ENCODE measurements at places on chromosomes 6 and 20. TPM values are rescaled to one million over a fixed set of nuclear protein-coding genes. Genes with fewer than 3 reads are reported as not detected.

MYH7B gene
- total RNA-seq, result 1.5 TPM

SSTR4 gene
- not detected for total RNA-seq

DNA sequence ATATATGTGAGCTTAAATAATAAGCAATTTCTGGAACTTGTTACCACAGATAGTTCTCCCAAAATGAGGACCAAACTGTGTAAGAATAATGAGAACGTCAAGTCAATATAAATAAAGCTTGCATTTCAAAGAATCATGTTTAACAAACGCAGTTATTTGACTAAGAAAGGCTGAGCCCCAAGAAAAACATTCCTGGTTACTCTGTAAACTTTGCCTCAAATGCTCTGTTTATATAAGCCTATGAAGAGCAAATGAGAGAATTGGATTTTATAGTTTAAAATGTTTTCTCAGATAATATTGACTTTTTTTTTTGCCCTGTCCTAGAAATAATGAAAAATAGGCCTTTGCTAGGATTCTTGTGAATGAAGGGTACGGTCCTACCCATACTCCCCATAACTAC lies 81.3 kb downstream of the C6orf52 start:
- DNase-seq, result no peak

- DNase-seq, result no peak
Observed at GRCh38 chr6:20946022-20946421, 411.8 kb downstream of the CDKAL1 start.

SLC17A2 gene
- total RNA-seq, result not detected

DNA sequence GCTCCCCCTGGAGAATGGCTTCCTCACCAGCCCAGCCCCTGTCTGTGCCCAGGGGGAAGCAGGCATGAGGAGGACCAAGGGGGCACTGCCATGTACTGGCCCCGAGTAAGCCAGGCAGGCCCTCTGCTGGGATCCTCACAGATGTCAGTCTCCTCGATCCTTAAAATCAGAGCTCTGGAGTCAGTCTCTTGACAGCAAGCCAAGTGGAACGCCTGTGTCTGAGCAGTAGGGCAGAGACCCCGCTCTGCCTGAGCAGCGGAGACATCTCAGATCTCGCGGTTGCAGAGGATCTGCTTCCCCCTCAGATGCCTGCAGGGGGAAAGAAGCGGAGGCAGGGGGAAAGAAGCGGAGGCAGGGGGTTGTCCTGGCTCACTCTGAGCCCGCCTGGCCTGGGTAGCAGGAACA lies 92.6 kb downstream of the SNX5 start:
- DNase-seq, result no peak

- no peak for DNase-seq
Observed at GRCh38 chr6:163735076-163735475, 320.6 kb downstream of the QKI start.

EYA4 gene
- total RNA-seq, result not detected

ESR1 gene
- not detected for total RNA-seq

DNA sequence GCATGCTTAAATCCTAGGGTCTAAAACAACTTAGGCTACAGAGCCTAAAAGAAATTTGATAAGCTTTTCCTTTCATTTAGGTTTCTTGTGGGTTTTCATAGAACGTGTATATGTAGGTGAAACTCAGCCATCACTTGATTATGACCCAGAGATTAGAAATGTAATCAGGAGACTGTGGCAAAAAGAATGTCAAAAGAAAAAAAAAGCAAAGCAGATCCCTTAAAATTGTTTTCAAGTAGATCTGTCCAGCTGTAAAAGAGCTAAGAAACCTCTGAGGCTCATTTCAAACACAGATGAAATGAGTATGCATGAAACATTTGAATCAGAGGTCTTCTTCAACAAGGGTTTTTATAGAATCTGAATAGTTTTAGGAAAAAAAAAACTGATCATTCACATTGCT lies 341.3 kb upstream of the PRDM1 start:
- DNase-seq, result no peak

DNA sequence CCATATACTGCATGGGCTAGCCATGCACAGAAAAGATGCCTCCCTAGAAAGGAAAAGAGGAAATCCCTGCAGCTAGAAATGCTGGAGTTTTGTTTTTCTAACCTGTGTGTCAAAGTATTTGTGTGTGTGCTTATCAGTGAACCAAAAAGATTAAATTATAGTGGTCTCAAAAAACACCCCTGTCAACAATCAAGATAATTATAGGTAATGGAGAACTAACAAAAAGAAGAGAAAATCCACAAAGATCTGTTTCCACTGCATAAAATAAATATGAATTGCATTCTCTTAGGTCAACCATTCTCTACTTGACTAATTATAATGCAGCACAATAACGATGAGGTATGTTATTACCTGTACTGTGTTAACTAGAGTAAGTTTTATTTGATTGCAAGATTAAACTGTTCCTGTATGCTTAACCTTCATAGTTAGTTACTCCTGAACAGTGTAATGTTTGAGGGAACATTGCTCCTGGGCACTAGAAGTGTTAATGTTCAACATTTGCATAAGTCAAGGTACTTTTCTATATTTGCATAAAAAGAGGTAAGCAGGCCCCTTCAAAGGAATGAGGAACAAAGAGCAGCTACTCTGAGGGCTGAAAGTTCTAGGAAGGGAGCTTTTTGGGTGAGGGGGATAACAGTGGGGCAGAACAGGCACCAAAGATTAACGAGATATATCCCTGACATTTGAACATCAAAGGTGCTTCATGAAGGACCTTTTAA lies 212.1 kb downstream of the BTBD9 start:
- DNase-seq, result no peak

- DNase-seq, result no peak
Observed at GRCh38 chr20:50313827-50314677, 123.4 kb downstream of the CEBPB start.

PBOV1 gene
- not detected for total RNA-seq

GRCh38 chr20:35297740-35298139 lies 5.5 kb upstream of the FAM83C start:
- DNase-seq, result no peak

VGLL2 gene
- not detected for total RNA-seq

DNAH8 gene
- total RNA-seq, result not detected

- no peak for DNase-seq
Observed at GRCh38 chr20:23241416-23241815, 109.2 kb upstream of the NXT1 start.

DNA sequence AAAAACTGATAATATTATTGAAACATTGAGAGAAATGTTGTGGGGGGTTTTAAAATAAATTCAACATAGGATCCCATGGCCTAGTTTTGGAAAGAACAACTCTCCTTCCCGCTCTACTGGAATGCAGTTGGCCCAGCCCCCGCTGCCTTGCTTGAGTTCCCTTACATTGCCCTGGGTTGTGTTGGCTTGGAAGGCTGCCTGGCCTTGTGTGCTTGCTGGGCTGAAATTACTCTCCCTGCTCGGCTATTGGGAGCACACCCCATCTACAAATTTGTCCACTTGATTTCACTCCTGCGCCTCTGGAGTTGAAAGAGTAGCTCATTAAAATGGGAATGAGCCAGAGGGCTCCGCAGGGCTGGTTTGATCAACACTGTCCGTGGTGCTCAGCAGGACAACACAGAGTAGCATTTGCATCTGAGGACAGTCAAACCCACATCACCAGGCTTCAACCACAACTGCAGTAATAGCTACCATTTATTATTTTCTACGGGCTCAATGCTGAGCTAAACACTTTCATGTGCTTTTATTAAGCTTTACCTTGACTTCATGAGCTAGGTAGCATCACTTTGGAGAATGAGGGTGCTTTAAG lies 35.2 kb downstream of the DOK5 start:
- no peak for DNase-seq

GRCh38 chr20:46551522-46552381 lies 1.3 kb upstream of the OCSTAMP start:
- DNase-seq, result no peak

LY6G6D gene
- not detected for total RNA-seq

C20orf144 gene
- not detected for total RNA-seq

TCF21 gene
- not detected for total RNA-seq

GRCh38 chr20:3765171-3765882 lies 2.2 kb downstream of the ADISSP start:
- DNase-seq, result no peak

DNA sequence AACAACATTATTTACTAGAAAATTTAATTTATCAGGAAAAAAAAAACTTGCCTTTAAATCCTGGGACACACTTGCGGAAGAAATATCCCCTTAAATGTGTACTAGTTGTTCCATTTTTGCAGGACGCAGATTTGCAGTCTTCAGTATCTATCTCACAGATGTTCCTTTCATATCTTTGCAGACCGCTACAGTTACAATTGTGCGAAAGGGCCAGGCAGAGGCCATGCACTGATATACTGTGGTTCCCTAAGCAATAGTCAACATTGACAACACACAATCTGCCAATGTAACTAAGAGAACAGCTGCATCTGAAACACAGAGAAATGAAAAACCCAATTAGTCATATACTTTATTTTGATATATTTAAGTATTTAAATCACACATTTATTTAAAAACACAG lies 411.2 kb downstream of the EYS start:
- DNase-seq, result no peak

DNA sequence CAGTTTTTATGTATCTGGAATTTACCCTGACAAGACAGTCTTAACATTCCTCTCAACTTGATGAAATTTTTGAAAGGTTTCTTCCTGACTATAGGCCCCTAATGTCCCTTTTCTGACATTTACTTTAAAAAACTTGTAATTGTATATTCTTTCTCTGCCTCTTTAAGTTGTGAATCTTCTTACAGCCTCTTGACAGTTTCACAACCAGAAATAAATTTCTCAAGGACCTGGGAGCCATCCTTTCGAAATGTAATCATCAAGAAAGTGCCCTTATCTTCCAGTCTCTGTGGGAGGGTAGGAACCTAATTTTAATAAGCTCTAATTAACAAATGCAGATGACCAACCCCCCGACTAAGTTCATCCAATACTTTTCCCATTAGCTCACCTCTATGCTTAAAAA lies 403.6 kb upstream of the GJE1 start:
- no peak for DNase-seq

- DNase-seq, result no peak
Observed at GRCh38 chr6:106746652-106747051, 117.3 kb downstream of the QRSL1 start.

DNA sequence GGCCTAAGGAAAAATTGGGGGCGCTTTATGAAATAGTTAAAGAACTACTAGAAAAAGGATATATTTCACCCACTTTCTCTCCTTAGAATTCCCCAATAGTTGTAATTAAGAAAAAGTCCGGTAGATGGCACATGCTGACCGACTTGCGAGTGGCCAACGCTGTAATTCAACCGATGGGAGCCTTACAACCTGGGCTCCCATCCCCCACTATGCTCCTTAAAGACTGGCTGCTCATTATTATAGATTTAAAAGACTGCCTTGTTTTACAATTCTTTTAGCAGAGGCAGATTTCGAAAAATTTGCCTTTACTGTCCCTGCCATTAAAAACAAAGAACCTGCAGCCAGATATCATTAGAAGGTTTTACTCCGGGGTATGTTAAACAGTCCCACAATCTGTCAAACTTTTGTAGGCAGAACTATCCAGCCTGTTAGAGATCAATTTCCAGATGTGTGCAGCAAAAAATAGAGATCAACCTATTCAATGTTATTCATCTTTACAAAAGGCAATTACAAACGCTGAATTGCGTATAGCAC lies 58.5 kb upstream of the PRSS16 start:
- peak; percentile 46 for DNase-seq

PAX1 gene
- total RNA-seq, result not detected

DNA sequence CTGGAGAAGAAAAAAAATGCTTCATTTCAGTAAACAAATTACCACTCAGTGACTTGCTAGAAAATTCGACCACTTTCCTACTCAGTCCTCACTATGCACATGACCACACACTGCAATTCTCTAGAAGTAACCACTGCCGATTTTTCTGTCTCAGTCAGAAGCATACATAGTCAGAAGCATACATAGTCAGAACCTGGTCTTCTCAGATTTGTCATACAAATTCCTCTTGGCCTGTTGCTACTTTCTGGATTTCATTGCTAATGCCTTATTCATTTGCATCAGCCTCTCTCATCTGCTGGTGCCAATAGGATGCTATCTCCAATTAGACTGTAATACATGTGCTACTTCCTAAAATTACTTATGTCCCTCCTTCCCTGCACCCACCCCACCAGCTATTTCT lies 10.2 kb upstream of the KIF16B start:
- no peak for DNase-seq

GRCh38 chr6:20056350-20056992 lies 155.8 kb downstream of the MBOAT1 start:
- no peak for DNase-seq

HLA-DQA2 gene
- total RNA-seq, result not detected

DNA sequence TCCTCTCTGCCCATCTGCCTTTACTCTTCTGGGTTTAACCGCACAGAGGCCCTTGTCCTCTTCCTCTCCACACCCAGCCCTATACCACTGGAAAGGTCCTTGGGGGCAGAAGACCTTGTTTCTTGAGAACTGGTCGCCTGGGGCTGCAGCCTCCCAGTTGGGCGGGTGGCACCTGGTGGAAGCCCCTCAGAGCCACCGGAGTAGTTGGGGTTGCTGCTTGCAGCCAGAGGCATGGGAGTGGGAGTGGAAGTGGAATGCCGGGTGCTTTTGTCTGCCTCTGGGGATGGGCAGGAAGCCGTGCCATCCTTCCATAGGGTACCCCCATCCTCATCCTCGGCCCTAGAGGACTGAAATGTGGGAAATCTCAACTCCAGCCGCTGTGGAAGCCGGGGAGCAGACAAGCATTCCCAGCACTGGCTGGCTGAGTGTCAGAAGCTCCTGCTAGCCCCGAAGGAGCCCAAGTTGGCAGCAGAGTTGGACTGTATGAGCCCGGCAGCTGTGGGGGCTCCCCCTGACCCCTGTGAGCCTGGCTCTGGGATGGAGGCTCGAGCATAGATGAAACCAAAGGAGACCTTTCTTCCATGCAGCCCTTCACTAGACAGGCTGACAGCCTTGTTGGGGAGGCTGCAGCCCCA lies 1.2 kb downstream of the VSTM2L start:
- no peak for DNase-seq

GRCh38 chr6:154543628-154544027 lies 33.1 kb upstream of the CNKSR3 start:
- DNase-seq, result no peak

SEMG1 gene
- not detected for total RNA-seq

GRCh38 chr20:25270829-25271251 lies 23.0 kb downstream of the PYGB start:
- DNase-seq, result no peak

ZNF334 gene
- 32.9 TPM for total RNA-seq

DNA sequence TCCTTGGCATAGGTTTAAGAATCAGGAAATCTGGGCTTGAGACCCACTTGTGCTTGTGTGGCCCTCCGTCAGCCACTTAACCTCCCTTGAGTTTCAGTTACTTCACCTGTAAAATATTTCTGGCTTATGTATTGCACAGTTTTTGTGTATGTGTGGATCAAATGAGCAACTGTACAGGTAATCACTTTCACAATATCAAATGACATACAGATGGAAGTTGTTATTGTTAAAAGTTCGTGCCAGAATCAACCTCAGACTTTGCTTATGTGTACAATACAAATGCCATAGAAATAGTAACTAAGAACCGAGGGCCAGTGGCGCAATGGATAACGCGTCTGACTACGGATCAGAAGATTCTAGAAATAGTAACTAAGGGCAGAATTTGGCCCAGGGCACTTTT lies 65.6 kb upstream of the KIF13A start:
- DNase-seq, result no peak

PTCRA gene
- total RNA-seq, result not detected

All from glutamatergic neuron (in vitro differentiated cells).